ENCODE measurements at places on chromosomes 1 and 21.

DNA sequence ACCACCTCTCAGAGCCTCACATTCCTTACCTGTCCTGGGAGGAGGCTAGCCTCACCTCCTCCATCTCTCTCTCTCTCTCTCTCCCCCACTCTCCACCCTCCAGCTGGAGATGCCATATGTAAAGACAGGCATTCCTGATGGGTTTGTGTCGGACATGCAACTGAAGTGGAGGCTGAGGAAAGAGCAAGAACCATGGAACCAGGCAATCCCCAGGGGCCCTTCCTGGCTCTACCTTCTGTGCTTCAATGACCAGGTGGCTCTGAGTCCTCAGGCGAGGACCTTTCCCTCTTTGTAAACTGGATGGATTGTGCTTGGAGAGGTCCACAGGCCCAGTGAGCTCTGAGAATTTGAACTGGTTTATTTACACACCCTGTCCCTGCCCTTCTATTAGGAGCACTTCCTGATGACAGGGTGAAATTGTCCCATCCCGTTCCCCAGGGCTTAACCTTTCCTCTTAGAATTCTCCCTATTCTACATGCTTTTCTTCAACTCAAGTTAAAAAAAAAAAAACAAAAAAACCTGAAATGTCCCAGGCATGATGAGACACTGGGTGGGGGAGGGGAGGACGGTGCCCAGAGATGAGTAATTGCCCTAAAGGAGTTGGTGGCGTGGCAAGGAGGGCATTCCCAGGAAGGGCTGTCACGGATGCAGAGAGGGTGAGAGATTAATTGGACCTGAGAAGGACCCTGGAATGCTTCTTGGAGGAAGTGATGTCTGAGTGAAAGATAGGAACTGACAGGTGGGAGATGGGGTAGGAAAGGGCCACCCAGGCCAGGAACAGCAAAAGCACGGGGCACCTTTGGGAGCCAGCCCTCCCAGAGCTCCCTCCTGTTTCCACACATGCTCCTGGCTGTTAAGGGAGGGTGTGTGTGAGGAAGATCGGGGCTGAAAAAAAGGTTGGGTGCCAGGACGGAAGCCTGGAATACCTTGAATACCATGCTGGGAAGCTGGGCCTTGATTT is 50.2 kb upstream of the WASF2 start:
- DNase-seq = no peak

GRCh38 chr1:226754097-226754496 is 15.0 kb upstream of the ITPKB start:
- no peak for DNase-seq

DNA sequence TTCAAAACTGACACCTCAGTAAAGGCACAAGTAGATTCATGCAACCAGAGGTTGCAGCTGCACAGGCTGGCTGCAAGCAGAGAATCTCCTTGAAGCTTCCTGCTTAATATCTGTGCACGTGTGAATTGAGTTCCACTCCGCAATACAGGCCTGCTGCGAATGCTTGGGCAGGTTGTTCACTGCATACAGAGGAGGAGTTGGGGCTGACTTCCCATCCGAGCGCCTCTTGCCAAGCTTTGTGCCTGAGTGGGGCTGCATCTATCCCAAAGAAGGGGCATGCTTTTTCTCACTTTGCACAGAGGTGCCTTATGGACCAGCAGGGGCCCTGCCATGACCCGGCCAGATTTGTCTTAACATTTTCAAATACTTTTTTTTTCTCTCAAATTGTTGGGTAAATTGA is 17.9 kb upstream of the PADI1 start:
- no peak for DNase-seq

GRCh38 chr1:91026777-91027176 is 4.9 kb upstream of the ZNF644 start:
- no peak for DNase-seq

GRCh38 chr1:221868593-221869303 is 126.9 kb upstream of the DUSP10 start:
- no peak for DNase-seq

DNA sequence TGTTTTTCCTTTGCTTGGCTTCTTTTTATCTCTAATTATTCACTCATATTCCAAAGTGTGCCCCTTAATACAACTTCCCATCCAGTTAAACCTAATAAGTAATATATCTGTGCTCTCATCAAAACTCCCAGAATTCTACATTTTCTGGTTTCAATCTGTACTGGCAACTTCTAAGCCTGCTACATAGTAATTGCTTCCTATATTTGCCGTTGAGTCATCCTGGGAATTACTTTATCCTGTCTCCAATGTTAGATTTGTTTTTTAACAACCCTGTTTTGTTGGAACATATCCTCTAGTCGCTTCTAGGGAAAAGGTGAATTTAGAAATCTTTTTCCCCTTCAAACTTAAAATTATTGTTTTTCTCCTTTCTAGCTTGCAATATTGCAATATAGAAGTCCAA is 620.5 kb upstream of the PKN2 start:
- DNase-seq = no peak

GRCh38 chr1:236868625-236869467 is 73.8 kb downstream of the MTR start:
- no peak for DNase-seq

- no peak for DNase-seq
Measured at GRCh38 chr21:37077403-37077802, 4.3 kb downstream of the TTC3 start.

GRCh38 chr1:20224546-20224945 is 38.2 kb upstream of the PLA2G2C start:
- DNase-seq = no peak

GRCh38 chr1:91535441-91535840 is 34.8 kb downstream of the CDC7 start:
- no peak for DNase-seq

DNA sequence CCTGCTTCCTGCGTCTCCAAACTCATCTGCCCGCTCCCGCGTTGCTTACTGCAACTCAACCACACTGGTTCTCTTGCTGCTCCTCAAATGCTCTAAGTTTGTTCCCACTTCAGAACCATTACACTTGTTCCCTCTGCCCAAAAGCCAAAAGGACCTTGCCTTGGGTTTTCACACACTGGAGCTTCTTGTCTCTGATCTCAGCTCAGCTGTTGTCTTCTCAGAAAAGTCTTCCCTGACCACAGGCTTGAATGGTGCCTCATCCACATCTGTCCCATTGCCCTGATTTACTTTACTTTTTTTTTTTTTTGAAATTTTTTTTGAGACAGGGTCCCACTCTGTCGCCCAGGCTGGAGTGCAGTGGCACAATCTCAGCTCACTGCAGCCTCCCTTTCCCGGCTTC is 44.3 kb upstream of the SYT14 start:
- no peak for DNase-seq

DNA sequence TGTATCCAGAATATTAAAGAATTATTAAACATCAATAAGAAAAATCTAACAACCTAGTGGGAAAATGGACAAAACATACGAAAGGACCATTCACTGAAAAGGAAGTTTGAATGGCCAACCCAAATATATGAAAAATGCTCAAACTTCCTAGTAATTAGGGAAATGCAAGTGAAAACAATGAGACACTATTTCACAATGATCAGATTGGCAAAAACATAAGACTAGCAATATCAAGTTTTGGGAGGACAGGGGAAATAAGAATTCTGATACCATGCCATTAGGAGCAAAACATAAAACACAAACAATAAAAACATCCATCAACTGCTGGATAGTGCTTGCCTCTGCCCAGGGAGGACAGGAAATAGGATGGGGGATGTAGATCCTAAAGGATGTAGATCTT is 14.3 kb downstream of the XCL2 start:
- DNase-seq = no peak

GRCh38 chr1:92167151-92167550 is 50.6 kb upstream of the C1orf146 start:
- no peak for DNase-seq

- no peak for DNase-seq
Measured at GRCh38 chr1:101965341-101965740, 31.4 kb downstream of the OLFM3 start.

DNA sequence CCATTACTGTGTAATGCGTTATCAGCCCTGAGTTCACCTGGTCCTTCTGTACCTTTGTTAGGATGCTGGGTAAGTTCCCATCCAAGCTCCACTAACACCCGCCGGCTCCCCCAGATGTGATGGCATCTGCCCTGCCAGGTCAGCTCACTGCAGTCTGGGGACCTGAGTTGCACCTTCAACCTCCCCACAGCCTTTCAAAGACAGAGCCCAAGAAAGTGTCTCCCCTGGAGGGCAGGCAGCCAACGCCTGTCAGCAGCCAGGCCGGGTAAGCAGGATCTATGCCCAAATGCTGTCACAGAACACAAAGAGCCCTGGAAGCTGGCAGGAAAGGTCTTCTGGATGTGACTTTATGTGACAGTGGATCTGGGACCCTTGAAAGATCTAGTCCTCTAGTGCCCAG is 13.7 kb downstream of the MRAP start:
- no peak for DNase-seq

GRCh38 chr1:25811384-25812082 is 8.2 kb upstream of the MTFR1L start:
- no peak for DNase-seq

- no peak for DNase-seq
Measured at GRCh38 chr1:78676993-78677392, 27.4 kb downstream of the IFI44 start.

DNA sequence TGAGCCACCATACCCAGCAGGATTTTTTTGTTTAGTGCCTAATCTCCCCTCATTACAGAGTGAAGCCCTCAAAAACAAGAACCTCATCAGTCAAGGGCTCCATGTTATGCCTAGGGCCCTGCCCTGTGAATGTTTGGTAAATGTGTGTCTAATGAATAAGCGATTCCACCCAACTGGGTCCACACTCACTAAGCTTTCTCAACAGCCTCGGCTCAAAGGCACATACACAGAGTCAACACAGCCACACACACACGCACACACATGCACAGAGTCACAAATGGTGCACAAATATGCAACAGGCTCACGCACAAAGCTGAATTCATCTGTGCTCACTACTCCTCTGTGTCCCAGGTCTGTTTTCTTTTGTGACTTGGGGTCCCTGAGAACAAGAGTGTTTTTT is 11.7 kb upstream of the SYNC start:
- no peak for DNase-seq

DNA sequence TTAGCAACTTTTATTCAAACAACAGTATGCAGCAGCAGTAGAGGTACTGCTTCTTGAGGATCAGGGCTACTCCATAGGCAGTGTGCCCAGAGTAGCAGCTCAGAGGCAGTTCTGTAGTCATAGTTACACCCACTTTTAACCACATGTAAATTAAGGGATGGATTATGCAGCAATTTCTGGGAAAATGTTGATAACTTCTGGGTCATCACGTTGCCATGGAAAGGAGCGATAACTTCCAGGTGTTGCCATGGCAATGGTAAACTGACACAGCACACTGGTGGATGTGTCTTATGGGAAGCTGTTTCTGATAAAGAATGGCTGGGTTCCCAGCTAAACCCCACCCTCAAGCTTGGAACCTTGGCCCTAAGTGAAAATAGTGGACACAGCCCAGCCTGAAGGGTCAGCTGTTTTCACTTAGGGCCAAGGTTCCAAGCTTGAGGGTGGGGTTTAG is 29.0 kb upstream of the PLA2G2A start:
- no peak for DNase-seq

- no peak for DNase-seq
Measured at GRCh38 chr1:29223521-29223920, 7.2 kb downstream of the MECR start.

GRCh38 chr1:79501153-79501552 is 494.6 kb upstream of the ADGRL4 start:
- DNase-seq = no peak

DNA sequence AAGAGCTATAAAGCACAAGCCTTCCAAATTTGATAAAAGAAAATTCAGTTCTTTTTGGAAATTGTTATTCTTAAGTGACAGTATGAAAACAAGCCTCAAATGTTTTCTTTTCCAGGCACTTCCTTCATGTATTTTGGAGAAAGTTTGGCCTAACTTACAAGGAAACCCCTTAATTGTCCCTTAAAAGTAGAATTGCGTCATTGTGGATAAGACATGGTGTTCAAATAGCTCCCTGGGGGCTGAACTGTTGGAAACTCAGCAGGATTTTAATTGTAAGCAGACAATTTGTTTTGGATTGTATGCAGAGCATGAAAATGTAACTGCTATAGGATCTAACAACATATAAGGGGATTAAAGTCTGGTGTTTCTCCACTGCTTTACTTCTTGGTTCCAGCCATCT is 35.4 kb upstream of the FGGY start:
- DNase-seq = no peak

DNA sequence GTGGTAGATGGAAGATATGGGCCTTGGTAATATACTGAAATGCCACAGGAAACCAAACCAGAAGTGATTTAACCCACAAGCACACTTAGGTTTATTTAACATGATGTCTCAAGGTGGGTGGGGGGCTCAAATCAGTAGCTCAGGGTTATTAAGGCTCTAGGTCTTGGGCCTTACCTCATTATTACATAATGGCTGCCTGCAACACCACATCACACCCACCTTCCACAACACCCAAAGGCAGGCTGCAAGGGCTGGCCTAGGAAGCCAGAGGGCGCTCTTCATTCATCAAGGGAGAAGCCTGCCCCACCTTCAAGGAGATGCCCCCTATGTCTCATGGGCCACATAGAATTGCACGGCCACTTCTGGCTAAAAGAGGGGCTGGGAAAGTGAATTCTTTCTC is 6.0 kb downstream of the TFF1 start:
- DNase-seq = no peak

DNA sequence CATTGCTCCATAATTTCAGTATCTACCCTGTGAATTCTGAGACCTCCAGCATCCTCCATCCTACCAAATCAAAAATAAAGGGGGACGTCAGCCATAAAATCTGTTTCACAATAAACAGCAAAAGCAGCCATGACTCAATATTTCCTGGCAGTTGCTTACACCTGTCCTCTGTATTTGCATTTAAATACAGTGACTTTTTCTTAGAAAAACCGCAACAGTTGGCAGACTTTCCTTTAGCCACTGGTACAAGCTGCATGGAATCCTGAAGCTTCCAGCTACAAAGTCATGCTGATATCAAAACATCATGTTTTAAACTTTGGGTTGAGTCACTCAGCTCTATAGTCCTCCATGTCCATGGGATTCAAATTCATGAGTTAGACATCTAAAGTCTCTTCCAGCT is 278.0 kb upstream of the KAZN start:
- no peak for DNase-seq

DNA sequence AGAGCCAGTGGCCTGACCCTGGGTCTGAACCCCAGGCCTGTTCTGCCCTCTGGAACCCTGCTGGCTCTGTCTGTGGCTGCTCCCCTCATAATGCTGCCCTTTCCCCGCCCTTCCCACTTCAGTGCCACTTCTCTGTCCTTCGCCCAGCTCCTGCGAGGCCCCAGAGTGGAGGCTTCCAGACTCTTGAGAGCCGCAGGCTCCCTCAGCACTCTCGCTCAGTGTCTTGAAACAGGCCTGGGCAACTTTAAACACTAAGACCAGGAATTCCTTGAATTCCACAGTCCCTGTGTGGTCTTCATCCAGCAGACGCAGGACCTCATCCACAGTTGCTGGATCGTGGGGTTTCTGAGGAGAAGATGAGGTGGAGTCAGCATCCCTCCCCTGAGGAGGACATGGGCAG is 3.5 kb downstream of the CRNN start:
- DNase-seq = no peak

- DNase-seq = no peak
Measured at GRCh38 chr21:32529679-32530078, 55.6 kb downstream of the TCP10L start.

All from CD8-positive, alpha-beta memory T cell (primary cell).